ENCODE measurements at places on chromosomes 13 and 19.

- no peak for DNase-seq
These were observed 40.8 kb downstream of the ZSWIM4 start for GRCh38 chr19:13835791-13836723.

- DNase-seq: no peak
These were observed 3.5 kb upstream of the CYP2S1 start for GRCh38 chr19:41189425-41190065.

GRCh38 chr13:32881777-32882145 lies 134.5 kb upstream of the KL start:
- DNase-seq: no peak

DNA sequence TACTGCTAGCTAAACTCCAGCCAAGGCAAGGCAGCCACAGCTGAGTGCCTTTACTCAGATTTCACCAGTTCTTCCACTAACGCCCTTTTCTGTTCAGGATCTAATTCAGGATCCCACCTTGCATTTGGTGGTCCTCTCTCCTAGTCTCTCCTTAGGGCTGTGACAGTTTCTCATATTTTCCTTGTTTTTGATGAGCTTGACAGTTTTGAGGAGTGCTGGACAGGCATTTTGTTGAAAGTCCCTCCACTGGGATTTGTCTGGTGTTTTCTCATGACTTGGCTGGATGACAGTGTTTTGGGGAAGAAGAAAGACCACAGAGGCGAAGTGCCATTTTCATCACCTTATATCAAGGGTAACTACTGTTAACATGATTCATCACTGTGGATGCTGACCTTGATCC lies 162.3 kb upstream of the TSC22D1 start:
- DNase-seq: no peak

DNA sequence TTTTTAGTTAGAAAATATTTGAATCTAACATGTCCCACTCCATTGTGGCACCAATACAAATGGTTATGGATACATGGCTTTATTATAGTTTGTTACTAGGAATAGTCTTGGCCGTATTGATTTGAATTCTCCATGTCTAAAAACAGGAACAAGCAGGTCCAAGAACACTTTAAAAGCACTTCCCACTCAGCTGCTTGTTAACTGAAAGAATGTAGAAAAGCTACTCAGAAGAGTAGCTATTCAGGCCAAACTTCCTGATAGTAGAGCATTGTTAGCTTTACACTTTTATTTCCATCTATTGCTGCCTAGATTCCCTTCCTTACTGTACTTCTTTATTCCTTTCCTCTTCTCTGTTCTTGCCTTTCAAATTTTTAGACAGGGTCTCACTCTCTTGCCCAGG lies 6.9 kb downstream of the PIBF1 start:
- DNase-seq: no peak

GRCh38 chr19:55048446-55048845 lies 10.4 kb upstream of the GP6 start:
- DNase-seq: no peak

DNA sequence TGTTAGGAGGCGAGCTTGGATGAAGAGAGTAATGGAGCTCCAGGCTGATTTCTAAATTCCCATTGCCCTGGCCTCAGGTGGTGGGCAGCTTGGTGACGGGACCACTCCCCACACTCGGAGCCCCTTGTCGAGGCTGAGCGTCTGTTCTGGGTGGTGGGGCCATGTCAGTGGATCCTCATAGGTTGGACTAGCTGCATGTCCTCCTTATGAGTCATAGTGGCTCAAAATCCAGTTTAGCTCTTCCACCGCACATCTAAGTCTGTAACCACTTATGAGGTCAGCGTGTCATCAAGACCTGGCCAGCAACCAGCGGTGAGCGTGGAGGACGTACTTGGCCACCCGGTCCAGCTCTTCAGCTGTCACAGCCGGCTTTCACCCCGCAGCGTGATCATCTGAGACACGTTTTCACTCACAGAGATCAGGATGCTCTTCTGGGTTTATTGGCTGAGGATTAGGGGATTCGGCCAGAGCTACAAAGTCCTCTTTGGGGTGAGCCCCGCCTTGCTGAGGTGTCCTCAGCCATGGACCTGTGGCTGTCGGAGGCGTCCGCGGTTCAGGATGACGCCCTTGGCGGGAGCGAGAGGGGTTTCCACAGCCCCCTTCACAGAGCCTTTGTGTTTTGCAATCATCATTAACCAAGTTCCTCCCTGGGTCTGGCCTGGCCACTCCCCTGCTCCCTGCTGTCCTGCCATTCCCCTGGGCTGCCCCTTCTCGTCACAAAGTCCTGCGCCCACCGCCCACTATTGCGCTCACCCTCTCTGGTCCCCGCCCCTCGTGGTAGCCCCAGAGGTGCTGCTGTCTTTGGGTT lies 41.9 kb downstream of the ADPRHL1 start:
- no peak for DNase-seq

DNA sequence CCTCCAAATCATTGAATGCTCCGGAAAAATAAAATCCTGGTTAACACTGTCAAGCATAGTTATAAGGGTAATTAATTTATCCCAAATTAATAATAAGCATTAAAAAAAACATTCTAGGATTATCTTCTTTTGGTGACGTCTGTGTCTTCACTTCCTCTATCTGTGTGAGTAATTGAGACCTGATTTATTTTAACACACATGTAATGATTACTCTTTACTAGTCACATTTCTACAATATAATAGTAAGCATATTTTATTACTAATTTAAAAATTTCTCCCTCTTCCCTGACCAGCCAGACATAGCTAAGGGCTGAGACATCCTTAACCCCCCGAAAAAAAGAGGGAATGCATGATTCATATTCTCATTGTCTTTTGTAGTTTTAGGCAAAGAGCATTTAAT lies 2.3 kb downstream of the FNDC3A start:
- no peak for DNase-seq

Data from SK-N-SH (cell line).